Stimulated activated CD8-positive, alpha-beta memory T cell treated with anti-CD3 and anti-CD28 coated beads, Interleukin-15, amount 100 ng/mL, for 24 hours (primary cell): ENCODE measurements at places on chromosomes 6 and 20.

DNA sequence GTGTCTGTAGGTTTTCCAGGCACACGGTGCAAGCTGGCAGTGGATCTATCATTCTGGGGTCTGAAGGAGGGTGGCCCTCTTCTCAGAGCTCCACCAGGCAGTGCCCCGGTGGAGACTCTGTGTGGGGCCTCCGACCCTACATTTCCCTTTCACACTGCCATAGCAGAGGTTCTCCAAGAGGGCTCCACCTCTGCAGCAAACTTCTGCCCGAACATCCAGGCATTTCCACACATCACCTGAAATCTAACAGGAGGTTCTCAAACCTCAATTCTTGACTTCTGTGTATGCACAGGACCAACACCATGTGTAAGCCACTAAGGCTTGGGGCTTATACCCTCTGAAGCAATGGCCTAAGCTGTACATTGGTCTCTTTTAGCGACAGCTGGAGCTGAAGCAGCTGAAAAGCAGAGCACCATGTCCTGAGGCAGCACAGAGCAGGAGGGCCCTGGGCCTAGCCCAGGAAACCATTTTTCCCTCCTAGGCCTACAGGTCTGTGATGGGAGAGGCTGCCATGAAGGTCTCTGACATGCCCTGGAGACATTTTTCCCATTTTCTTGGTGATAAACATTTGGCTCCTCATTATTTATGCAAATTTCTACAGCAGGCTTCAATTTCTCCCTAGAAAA, 253.3 kb downstream of the ERMARD start:
- no peak for DNase-seq

DNA sequence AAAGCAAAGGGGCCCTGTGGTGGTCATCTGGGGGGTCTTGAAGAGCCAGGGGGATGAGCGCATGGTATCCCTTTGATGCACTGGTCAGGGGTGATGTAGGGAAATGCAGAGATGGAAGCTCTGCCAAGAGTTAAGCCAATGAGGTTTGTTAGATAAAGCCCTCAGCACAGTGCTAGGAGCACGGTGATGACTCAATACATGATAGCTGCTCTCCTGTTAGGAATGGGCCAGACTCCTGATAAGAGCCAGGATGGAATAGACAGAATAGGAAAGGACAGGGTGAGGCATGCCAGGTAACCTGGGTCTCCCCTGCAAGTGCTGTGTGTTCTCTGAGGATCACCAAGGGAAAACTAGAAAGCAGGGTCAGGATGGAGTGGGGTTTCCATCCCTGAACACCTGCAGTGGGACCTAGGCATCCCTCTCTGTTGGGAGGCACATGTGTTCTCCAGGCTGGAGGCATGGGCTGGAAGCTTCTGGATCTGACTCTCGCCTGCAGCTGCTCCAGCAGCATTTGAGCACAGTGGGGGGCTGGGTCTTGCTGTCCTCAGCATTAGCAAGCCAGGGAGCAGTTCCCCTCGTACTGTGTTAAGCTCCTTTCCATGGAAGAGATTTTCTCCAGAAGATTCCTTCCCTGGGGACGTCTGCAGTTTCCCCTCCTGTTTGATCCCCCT, 71.8 kb upstream of the TIAM2 start:
- no peak for DNase-seq

- no peak for DNase-seq
Observed at GRCh38 chr6:155325700-155326516, 11.6 kb upstream of the TFB1M start.

DNA sequence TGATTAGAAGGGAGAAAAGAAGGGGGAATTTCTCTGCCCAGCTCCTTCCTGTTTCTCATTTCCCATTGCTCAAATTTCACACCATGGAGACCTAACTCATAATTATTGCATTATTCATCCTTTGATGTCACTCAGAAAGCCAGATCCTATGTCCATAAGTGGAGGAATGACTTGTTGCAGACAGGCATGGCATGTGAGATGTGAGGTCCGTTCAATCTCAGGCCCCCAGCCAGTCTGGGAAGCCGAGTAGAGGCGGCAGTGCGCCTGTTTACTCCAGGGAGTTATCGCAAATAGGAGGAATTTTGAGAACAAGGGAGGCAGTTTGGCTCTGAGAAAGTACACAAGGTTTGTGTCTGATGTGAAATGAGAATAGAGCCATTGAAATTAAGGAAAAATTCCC, 26.9 kb upstream of the MOCS1 start:
- DNase-seq = no peak

DNA sequence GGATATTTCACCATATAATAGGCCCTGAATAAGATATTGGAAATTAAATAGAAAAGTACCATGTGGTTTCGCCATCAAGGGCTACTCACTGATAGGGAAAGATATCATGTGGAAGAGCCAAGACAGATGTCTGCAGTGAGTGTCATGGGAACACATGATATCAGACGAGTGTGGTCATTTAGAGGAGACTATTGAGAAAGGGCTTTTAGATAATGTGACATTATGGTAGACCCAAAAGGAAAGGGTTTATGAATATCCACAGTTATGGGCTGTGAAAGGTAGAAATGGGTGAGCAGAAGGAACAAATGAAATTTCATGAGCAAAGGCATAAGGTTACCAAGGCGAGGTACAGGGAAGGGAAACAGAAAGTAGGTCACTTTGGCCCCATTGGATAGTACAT, 182.3 kb upstream of the PRSS16 start:
- no peak for DNase-seq

DNA sequence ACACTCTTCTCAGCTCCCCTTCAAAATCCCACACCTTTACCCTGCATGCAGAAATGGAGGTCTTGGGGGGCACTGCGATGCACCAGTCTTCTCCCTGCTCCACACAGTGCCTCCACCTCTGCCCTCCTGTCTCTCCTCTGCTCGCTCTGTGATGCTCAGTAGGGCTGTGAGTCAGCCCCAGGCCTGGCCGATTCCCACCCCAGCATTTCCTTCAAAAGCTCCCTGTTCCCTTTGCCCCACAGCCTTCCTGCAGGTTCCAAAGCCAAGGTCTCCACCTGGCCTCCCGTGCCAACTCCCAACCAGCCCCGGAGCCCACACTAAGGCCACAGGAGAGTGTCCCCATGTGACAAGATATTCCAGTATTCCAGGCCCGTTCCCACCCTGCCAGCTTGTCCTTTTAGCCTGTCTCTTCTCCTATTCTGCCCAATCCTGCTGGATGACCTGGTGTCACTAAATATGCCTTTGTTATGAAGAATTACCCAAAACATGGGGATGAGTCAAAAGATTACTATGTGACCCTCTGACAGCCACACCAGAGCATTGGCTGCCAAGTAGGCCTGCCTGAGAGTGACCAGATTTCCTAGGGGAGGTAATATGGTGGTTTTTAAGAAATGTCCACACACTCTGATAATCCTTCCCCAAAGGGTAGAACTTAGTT, 118.9 kb upstream of the NXT1 start:
- DNase-seq = no peak

- no peak for DNase-seq
Observed at GRCh38 chr6:26030716-26031115, 56.5 kb upstream of the HFE start.

- DNase-seq = no peak
Observed at GRCh38 chr6:125192610-125192930, 39.0 kb downstream of the TPD52L1 start.

- no peak for DNase-seq
Observed at GRCh38 chr20:42635699-42636411, 553.9 kb downstream of the PTPRT start.

DNA sequence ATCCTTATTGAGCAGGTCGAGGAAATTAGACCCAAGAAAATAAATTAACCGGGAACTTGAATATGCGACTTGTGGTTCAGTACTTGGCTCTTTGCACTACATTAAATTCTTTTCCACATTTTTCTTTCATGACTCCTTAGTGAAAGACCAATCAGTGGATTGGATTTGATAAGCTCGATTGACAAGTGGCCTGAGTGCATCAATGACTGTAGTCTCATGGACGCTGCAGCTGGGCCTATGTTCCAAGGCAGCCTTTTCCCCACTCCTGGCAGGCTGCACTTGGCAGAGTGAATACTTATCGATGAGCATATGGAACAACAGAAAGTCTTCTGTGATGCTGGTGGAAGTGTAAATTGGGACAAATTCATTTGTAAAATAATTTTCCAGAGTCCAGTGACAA, 210.8 kb upstream of the EXOC2 start:
- no peak for DNase-seq

GRCh38 chr6:28078050-28078449, 2.3 kb upstream of the ZNF165 start:
- no peak for DNase-seq

DNA sequence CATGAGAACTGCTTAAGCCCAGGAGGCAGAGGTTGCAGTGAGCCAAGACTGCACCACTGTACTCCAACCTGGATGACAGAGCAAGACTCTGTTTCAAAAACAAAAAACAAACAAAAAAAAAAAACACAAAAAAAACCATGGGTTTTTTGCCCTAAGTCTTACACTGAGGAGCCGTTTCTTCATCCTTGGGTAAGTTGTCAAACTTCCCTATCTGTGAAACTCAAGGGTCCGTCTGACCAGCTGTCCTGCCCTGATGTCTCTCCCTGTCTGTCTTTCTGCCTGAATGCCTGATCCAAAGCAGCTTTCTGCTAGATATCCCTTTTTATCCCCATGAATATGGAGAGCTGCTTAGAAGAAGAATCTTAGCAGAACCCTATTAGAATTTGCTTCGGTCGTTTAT, 41.3 kb upstream of the CLDN20 start:
- no peak for DNase-seq

DNA sequence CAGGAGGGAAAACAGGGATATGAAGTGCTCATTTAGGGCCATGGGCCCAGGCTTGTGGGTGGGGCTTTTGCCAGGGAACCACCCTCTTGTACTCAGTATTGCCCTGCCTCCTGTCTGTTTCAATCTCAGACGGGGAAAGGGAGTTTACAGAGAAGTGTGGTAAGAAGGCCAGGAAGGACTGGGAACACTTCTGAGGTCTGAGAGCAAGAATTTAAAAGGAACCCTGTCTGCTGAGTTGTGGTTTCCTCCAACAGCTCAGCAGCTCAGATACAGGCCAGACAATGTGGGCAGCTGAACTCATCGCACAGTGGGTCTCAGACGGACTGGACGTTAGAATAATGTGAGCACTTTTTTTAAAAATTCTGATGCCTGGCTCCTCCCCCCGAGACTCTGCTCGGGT, 354.1 kb upstream of the ARID1B start:
- no peak for DNase-seq

GRCh38 chr6:100881707-100882040, 545 bp upstream of the ASCC3 start:
- DNase-seq = no peak

DNA sequence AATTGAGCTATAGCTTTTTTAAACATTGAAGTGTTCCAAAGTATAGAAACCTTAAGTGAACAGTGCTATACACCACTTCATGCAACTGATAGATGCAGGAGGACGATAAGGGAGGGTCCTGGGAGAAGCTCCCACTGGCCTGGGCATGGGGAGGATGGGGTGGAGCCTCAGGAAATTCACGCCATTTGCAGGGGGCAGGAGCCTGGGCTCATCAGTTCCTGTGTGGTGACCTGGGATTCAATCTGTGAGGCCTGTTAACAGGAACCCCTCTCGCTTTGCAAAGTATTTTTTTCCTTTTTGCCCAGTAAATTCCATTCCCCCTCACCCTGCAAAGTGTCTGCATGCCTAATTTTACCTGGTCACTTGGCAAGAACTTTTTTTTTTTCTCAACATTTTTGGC, 11.0 kb upstream of the ASCC3 start:
- DNase-seq = no peak

- DNase-seq = no peak
Observed at GRCh38 chr20:20404633-20405032, 36.7 kb downstream of the INSM1 start.

GRCh38 chr20:37986873-37987601, 46.2 kb downstream of the TTI1 start:
- no peak for DNase-seq

DNA sequence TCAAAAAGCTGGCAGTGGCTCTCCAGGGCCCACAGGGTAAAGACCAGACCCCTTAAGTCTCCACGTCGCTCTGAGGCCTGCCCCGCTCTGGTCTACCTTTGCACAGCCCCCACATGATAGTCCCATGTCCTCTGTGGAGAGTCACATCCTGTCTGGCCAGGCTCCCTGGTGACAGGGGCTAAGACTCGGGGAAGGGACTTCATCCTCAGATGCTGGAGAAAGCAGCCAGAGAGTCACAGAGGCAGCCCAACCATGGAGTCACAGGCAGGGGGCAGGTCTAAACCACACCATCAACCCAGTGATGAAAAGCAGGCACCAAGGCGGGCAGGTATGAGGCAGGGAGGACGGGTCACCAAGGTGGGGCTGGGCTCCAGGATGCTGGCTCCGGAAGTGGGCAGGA, 62.2 kb downstream of the SLC22A23 start:
- DNase-seq = no peak

- DNase-seq = no peak
Observed at GRCh38 chr6:16135066-16135465, 6.2 kb downstream of the MYLIP start.

DNA sequence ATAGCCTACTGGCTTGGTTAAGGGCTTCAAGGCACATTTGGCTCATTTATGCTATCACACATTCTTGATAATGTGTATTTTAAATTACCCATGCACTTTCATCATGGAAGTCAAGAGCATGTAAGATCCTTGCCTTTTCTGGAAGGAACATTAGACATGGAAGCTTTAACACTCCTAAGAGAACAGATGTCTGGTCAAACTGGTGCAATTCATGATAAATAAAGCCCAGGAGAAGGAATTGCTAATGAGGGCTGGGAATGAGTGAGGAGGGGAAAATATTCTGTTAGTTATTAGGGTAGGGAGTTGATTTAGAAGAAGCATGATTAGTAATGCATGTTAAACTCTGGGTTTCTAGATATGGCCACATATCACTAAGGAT, 688.6 kb upstream of the CITED2 start:
- DNase-seq = no peak

DNA sequence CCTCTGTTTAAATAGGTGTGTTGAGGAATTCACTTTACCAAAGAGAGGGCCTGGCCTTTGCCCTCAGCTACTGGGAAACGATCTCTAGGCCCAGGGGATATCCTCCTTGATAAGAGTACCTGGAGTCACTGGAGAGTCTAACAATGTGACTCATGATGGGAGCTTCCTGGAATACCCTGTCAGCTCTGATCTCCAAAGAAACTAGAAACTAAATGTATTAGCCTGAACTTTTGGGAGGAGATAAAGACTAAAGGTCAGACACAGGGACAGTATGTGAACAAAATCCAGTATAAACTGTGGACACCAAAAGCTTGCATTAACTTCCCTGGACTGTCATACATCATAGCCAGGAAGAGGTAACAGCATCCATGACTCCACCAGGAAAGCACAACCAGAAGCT, 148.5 kb downstream of the RNGTT start:
- DNase-seq = no peak
